Activated T-helper 2 cell treated with anti-CD3 and anti-CD28 coated beads, Interferon-gamma antibody, Interleukin-2, Interleukin-4, amounts not matched to agents 10 μg/mL and 5 μg/mL and 100 μg/mL, durations not matched to agents 14 hours and 24 hours and 36 hours (primary cell): ENCODE measurements at places on chromosomes 13 and 19. TPM values are rescaled to one million over a fixed set of nuclear protein-coding genes. Genes with fewer than 3 reads are reported as not detected.

Gene CNMD
- not detected in 2 replicates for total RNA-seq

- no peak for DNase-seq
These were observed 20.1 kb downstream of the MARK4 start for GRCh38 chr19:45271098-45271734.

GRCh38 chr13:30303269-30303668 lies 4.1 kb downstream of the KATNAL1 start:
- DNase-seq: no peak

DNA sequence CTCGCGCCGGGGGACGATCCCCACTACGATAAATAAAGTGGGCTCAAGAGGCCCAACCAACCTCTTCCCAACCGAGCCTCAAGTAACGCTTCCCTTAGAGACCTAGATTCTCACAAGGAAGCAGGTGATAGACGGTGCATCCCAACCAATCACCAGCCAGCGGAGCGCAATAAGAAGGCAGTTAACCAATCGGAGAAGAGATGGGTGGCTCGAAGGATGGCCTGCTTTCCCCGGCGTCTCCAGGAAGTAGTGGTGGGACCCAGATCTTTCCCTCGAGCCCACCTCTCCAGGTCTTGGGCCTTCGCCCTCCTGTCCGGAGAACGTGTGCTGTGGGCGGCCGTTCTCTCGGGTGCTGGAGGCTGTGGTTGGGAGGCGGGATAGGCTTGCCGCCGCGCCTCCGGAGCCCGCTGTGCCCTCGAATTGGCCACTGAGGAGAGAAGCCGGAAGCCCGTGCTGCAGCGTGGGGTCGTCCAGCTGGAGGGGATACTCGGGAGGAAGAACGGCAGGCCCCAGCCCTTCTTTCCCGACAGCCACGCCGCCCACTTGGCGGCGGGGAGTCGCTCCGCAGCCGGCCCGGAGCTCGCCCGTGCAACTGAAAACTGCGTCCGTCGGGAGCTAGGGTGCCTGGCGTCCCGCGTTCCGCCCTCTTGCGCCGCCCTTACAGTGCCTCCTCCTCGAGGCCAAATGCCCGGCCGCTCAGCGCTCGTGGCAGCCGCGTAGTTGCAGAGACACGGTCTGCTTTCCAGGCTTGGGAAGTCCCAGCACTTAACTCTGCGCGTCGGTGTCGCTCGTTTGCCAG lies at the start of gene RNF6:
Gene RNF6 (minus strand): TSS at position 594 of the 799 bp plus-strand sequence. CDS start 2,665 bp downstream, outside the sequence.
- peak; percentile 85 for DNase-seq

GRCh38 chr13:27455331-27455855 lies 5.0 kb upstream of the MTIF3 start:
- no peak for DNase-seq

DNA sequence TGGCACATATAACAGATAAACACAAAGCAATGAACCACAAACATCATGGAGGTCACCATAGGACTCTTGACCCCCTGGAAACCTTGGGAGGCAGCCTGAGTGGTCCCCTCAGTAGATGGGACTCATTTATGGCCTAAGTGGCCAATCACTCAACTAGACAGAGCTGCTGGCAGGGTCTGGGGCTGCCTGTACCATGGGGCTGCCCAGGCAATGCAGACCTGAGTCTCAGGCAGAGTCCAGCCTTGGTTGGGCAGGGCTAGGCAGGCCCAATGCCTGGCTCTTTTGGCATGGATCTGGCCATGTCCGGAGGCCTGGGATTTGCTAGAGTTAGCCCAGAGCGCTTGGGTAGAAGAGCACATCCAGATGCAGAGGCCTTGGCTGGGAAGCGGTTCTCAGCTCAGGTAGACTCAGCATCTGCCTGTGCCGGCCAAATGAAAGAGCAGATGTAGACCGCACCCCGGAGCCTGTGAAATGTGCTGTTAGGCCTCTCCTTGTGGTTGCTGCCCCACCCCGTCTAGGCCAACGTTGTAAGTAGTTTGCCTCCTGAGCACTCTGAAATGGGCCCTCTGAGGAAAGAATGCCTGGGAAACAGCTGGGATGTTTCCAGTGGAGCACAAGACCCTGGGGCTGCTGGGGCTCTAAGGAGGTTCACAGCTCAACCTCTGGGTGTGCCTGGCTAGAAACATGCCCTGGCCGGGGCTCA lies 171.2 kb downstream of the ZNF536 start:
- DNase-seq: no peak

DNA sequence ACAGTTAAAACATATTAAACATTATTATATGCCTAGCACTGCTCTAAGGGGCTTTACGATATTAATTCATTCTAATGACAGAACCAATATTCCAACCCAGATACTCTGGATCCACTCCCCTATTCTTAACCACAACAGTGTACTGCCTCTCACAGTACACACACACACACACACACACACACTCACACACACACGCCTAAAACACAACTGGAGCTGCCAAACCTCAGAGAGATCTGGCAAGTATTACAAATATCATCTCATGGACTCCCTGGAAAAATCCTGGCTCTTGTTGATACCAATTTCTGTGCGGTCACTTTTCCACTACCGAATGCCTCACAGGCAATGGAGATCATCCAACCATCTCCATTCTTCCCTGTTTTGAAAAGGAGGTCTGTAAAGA lies 1.3 kb downstream of the ZNF780A start:
- DNase-seq: no peak

Gene CEACAM4
- total RNA-seq: not detected in 2 replicates

DNA sequence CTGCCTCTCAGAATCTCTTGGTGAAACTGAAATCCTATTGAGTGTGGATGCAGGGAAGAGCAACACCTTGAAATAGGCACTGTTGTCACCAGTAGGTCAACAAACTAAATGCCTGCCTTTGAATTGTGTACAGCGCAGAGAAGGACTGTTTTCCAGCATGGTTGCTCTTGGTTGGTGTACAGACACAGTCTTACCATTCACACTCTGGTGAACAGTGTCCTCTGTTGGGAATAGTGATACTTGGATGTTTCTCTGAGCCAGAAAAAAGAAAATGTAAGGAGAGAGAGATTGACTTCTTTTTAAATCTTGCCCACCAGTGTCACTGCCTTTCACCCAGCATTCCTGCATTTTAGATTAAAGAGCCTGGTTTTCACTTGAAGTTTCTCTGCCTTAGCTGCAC lies 179.7 kb downstream of the STK24 start:
- no peak for DNase-seq

DNA sequence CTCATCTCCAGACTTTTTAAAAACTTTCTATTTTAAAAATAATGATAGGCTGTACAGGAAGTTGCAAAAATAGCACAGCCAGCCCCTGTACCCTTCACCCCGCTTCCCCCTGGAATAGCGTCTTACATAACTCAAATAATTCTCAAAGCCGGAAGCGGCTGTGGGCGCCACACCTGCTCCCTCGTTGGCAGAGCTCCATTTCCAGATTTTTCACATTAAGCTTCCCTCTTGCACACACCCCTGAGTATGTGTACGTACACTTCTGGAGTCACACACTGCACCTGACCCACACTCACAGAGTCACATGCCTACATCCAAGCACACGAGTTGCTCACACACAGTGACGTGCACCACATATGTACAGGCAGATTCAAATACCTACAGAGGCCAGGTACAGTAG lies 24.9 kb upstream of the DPP9 start:
- no peak for DNase-seq

GRCh38 chr13:79398915-79399314 lies 7.1 kb downstream of the RBM26 start:
- no peak for DNase-seq

GRCh38 chr13:21895779-21896178 lies 224.9 kb downstream of the FGF9 start:
- DNase-seq: no peak

- DNase-seq: no peak
These were observed 772 bp downstream of the SIGLEC8 start for GRCh38 chr19:51457351-51458013.

Gene F10
- not detected in 2 replicates for total RNA-seq

Gene CLDN10
- not detected in 2 replicates for total RNA-seq

GRCh38 chr19:49950590-49950948 lies 10.4 kb downstream of the SIGLEC11 start:
- DNase-seq: no peak

DNA sequence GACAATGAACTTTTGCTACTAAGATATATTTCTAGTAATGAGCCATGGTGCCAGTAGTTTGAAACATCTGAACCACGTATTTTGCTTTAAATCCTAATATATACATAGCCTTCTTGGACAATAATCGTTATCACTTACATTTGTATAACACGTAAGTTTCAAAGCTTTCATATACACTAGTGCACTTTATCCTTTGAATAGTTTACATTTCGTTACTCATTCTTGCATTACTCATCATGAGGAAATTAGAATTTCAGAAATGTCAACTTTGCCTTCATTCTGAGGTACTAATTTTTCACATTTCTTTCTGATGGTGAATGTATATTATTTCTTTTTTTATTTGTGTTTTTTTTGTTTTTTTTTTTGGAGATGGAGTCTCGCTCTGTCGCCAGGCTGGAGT lies 5.8 kb downstream of the KBTBD7 start:
- DNase-seq: no peak

- DNase-seq: no peak
These were observed 642.3 kb upstream of the SLITRK1 start for GRCh38 chr13:84524586-84524985.

DNA sequence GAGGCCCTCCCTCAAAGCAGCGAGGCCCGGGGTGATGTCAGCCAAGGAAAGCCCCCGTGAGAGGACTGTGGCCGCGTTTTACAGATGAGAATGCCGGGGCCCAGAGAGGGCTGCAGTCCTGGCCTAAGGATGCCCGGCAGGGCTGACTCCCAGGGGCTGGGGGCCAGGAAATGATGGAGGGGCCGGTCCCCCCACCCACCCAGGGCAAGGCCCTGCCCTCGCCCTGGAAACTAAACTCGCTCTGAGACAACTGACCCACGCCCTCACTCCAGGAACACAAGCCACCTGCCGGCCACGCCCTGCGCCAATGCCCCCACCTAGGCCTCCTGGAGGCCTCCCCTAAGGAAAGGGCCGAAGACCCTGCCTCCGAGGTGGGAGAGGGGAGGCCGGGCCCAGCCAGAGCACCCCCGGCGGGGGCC lies 7.2 kb downstream of the ZBTB7A start:
- DNase-seq: no peak

DNA sequence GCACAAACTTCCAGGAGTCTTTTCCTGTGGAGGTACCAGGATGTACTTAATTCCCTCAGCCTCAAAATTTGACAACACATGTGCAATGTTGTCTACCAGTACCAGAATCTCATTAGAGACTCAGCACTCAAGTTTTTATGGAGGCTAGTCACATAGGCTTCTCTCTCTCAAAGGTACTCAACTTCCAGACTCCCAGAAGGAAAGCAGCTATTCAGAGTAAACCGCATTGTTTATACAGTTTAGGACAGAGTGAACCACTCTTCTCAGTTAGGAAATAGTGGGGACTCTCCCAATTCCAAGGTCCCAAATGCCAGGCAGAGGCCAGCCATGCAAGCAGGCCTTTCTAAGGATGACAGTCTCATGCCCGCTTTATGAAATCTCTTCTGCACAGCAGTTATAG lies 8.5 kb upstream of the C1QTNF9B start:
- no peak for DNase-seq

GRCh38 chr13:100459747-100460146 lies 128.8 kb downstream of the GGACT start:
- no peak for DNase-seq

Gene FGF21
- total RNA-seq: not detected in 2 replicates

Gene ZNF565
- total RNA-seq: 1.5 and 2.4 TPM in 2 replicates
